NCI-H187 (cell line): ENCODE measurements at places on chromosomes 5 and 9.
A peak's percentile ranks its signal among the peaks of the same experiment; 100 is the strongest.

DNA sequence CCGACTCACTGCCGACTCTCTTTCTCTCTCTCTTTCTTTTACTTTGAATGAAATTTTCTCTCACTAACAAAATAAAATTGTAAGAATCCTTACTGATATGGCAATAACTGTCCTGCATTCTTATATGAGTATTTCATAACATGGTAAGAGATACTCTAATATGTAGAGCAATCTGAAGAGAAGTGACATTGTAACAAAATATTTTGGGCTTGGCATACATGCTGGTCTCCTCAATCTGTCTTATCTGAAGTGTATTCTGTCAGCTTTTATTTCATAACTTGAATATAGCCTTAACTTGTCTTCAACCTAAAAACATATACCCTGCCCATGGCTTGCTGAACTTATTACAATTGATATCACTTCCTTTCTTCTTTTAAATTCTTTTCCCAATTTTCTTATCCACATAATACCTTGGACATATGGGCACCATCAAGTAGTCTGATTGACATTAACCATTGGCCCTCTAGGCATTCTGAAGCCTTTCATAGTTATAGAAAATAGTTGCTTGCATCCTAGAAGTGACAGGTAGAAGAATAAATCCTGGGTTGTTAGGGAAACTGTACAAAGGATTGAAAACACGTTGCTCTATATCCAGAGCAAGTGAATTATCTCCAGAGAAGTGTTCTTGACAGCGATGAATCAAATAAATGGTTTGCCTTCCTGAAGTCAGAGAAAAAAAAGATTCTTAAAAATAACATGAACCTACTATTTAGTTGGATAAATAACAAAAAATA lies 537.6 kb upstream of the TYRP1 start:
- no peak for DNase-seq

GRCh38 chr5:89668821-89669220 lies 740.7 kb downstream of the CETN3 start:
- no peak for DNase-seq

- DNase-seq: no peak
Measured at GRCh38 chr9:105206821-105207699, 37.4 kb upstream of the SLC44A1 start.

DNA sequence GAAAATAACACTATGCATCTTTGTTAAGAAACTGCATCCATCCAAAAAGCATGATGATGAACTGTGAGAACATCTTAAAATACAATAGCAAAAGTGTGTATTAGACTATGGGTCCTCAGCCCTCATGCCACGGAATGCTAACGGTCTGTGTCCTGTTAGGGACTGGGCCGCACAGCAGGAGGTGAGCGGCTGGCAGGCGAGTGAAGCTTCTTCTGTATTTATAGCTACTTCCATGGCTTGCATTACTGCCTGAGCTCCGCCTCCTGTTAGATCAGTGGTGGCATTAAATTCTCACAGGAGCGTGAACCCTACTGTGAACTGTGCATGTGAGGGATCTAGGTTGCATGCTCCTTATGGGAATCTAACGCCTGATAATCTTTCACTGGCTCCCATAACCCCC lies 129.8 kb downstream of the NXNL2 start:
- DNase-seq: no peak

DNA sequence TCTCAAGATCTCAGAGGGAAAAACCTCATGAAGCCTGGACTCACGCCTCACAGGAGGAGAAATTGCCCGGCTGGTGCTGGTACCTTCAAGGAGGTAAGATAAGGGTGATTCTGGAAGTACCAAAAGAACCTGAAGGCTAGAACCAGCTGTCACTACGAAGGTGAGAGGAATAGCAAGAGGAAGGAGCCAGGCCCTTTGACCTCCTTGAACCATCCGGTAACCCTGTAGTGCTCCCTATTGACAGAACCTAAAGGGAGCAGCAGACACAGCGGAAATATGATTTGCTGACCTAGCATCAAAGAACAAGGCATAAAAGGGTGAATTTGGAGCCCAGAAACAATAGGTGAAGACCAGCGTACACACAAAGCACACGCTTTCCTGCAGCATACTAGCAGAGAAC lies 92.2 kb downstream of the DOCK8 start:
- no peak for DNase-seq

GRCh38 chr9:14616188-14616982 lies 76.8 kb downstream of the ZDHHC21 start:
- no peak for DNase-seq

GRCh38 chr5:17255471-17256021 lies 38.1 kb downstream of the BASP1 start:
- DNase-seq: no peak

DNA sequence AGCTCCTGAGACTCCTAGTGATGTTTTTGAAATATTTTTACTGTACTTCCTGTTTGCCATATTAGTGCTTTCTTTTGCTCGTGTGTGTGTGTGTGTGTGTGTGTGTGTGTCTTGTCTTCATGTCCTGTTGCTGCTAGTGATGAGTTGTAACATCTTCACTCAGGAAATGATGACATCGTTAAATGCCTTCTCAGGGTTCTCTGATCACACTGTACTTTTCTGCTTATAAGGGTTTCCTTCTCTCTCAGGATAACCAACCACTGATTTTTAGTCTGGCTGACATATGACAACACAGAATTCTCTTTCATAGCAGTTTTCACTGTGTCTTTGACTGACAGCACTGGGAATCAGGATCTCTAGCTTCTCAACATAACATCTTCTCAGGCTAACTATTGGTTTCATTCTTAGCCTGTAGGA lies 16.1 kb downstream of the SV2C start:
- no peak for DNase-seq

- DNase-seq: no peak
Measured at GRCh38 chr5:72324189-72324825, 4.1 kb downstream of the PTCD2 start.

GRCh38 chr5:174581479-174581878 lies 142.9 kb upstream of the MSX2 start:
- no peak for DNase-seq

GRCh38 chr9:128554155-128554862 lies 1.9 kb downstream of the SPTAN1 start:
- no peak for DNase-seq

GRCh38 chr9:79237861-79238260 lies 333.9 kb upstream of the TLE4 start:
- DNase-seq: no peak

DNA sequence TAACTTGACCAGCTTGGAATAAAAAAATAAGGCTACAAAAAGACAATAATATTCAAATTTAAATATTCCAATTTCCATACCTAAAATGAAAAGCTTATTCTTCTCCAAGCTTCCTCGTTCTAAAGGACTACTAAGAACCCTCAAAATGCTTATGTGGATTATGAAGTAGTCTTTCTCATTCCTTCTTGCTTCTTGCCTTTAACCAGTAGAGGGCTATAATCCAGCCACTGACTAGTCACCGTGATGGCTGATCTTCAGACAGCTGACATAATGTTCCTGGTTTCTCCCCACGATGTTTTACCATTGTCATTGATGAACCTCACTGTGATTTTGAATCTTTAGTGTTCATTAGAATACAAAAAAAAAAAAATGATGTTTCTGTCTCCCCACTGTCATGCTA lies 515.3 kb downstream of the TLE1 start:
- no peak for DNase-seq

DNA sequence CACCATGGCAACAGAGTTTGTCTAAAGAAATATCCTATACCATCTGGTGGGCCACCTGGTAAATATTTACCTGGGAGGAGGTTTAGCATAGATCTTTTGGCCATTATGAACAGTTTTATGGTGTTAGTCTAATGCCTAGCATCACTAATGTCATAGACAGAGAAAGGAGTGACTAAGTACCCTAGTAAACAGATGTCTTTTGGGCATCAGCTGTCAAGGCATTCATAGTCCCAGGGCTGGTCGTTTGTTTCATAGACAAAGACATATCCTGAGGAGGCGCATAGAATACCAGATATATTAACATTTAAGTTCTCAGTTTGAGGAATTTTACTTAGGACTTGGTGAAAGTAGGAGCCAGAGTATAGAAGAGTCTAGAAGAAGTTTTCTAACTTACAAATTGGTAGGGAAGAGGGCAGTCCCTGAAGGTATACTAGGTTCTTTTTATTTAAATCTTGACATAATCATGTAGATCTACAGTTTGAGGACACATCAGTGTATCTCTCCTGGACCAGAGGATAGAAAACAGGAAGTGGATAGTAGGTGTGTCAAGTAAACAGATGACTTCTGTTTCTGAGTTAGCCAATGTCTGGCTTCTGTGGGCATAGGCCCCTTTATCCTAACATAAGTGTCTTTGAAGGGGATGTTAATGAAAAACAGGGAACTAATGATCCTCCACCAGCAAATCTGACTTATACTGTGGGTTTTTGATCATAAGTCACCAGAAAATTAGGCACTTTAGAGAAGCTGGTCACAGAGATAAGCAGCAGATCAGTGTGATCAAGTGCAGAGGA lies 105.0 kb upstream of the PRSS3 start:
- no peak for DNase-seq

GRCh38 chr5:132411304-132412013 lies 41.9 kb downstream of the SLC22A5 start:
- DNase-seq: peak; percentile 10

DNA sequence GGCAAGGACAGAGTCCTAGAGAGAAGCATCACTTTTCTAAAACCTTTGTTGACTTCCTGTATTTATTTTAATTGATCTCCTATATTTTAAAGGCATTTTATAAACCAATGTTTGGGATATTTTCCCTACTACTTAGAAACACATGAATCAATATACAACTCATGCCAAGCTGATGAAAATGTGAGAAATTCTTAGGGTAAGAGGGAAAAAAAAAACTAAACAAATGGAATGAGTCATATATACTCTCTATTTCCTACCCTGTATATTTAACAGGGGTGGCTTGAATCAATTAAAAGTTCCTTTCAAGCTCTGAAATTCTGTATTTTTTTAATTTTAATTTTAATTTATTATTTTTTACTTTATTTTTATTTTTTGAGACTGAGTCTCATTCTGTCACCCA lies 19.6 kb downstream of the BAAT start:
- no peak for DNase-seq

- no peak for DNase-seq
Measured at GRCh38 chr9:70593241-70593640, 178.8 kb upstream of the KLF9 start.

DNA sequence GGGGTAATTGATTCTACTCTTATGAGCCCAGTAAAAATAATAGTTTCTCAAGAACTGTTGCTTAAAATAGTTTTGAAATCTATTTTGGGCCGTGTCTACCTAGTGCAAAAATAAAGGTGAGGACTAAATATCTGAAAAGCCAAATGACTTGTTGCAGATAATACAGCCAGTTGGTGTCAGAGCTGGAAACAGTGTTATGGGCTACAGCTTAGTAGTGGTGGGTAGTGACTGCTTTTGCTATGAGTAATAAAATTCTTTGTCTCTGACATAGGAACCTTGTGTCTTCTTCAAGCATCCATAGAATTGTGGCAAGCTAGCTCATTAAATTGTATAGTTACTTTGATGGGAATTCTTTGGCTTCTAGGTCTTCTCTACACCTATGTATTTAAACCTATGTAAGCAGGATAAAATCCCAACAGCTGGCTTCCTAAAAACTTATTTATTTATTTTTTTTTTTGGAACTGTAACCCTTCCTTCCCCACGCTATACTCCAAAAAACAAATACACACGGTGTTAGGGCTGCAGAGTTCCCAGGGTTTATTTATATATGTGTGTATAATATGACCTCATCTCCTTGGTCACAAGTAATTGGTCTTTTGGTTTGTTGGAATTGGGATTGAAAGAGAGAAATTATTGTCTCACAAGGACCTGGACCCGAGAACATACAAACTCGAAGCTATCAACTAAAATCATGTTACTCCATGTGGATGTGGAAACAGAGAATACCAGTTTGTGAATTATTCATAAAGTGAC lies 138.0 kb downstream of the NUDT12 start:
- no peak for DNase-seq

- DNase-seq: no peak
Measured at GRCh38 chr9:94933511-94933828, 207.0 kb downstream of the AOPEP start.

- DNase-seq: no peak
Measured at GRCh38 chr5:91486638-91487037, 103.5 kb upstream of the ARRDC3 start.

GRCh38 chr9:136740971-136741882 lies 1.5 kb downstream of the LCN10 start:
- no peak for DNase-seq

GRCh38 chr5:79171635-79172245 lies 60.1 kb downstream of the BHMT start:
- no peak for DNase-seq

DNA sequence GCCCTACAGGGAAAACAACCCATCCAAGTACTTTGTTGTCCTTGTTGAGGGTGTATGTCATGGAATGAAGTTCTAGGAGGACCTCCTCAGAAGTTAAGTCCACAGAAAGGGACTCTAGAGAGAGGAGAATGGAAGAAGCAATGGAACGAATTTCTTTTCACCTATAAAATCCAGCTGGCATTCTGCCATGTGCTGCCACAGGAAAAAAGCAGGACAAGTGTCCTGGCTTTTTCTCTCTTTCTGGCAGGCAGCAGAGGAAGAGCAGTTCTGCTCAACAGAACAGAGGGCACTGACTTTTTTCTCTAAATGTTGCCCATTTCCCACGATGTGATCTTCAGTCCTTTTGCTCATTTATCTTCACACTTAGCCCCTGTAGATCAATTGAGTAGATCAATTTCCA lies 240.8 kb downstream of the MCTP1 start:
- DNase-seq: no peak

DNA sequence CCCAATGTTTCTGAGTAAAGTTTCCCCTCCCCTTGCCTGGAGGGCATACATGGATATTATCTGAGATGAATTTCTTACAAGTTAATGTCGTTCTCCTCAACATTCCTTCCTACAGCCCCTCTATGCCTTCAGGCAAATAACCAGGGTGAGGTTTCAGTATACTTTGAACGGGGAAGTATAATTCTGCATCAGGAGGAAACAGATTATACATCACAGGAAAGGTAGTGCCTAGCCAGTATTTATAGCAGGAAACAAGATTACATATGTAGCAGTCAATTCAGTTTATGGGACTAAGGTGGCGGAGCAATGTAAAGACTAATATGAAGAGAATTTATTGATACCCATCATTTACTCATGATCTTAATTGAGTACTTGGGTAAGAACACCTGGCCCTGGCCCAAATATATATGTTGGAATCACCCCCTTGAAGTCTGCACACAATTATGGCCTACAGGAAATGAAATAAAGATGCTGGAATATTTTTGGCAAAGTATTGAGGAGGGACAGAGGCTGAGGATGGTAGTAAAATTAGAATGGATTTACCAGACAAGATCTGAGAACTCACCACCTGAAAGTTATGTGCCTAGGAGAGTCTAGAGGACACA lies 661.1 kb downstream of the PTPRD start:
- DNase-seq: no peak

DNA sequence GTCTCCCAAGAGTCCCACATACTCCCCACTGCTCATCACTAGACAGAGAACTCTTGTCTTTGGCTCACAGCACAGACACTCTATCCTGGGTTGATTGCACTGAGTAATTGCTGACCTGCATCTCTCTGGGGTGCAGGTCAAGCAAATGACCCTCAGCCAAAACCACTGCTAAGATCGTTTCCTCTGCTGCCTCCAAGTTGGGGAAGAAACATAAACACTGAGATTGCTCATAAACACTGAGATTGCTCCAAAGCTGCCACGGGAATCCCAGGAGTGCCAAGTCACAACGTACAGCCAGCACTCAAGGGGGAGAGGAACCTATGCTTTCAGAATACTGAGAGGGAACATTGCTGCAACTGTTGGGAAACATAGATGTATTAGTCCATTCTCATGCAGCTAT lies 1402.1 kb upstream of the ACO1 start:
- DNase-seq: no peak
